ENCODE measurements at places on chromosomes 12 and 14.

DNA sequence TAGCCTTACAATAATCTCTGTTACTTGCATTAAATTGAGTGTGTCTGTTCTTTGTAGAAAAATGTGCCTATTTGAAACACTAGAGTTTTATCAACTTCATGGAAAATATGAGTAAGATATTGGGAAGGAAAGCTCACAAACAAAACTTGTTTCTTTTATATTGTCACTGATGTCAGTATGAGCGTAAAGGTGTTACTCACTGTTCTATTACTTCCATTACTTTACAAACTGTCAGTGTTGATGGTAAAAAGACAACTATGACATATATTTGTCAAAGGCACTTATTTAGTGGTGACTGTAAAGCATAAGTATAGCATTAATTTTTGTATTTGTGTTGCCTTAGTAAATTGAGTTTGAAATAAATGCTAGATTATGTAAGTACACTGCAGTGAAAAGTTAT is 193.7 kb upstream of the FLRT2 start:
- no peaks in the 10 kb centered on the region for H3K36me3 ChIP-seq
- H3K4me3 ChIP-seq: no peak overlapping the region
- no peak overlapping the region for H3K27ac ChIP-seq
- H3K4me1 ChIP-seq: no peaks in the 10 kb centered on the region
- H3K27me3 ChIP-seq: no peaks in the 10 kb centered on the region
- no peak for DNase-seq

GRCh38 chr12:67909681-67910080 is 79.6 kb upstream of the IFNG-AS1 start:
- no peaks in the 10 kb centered on the region for H3K36me3 ChIP-seq

- no peaks in the 10 kb centered on the region for H3K36me3 ChIP-seq
- no peaks in the 10 kb centered on the region for H3K27me3 ChIP-seq
- no peak overlapping the region for H3K4me3 ChIP-seq
- H3K4me1 ChIP-seq: no peaks in the 10 kb centered on the region
- no peak for DNase-seq
Measured at GRCh38 chr12:8226355-8226754, 1.1 kb downstream of the FAM90A1 start.

DNA sequence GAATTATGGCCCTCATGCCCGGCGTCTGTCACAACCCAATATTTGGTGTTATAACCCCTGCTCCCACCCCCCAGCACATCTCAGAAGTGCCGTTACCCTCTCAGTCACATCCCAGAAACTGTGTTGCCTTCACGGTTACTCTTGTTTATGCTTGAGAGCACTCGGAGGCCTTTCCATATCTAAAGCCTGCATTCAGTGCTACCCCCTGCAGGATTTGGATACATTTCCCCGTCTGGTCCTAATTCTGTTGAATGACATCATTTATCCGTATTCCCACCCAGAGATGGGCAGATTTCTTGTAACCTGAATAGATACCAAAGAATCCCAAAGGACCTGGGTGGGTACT is 19.1 kb upstream of the FOS start:
- H3K36me3 ChIP-seq: no peaks in the 10 kb centered on the region
- no peaks in the 10 kb centered on the region for H3K27me3 ChIP-seq
- peak overlapping the region; percentile 91 for H3K4me3 ChIP-seq
- no peak for DNase-seq
- H3K4me1 ChIP-seq: peaks cover 42% of the 10 kb centered on the region
